ENCODE measurements at places on chromosomes 16 and 17.

GRCh38 chr16:83802135-83802534, 5.6 kb upstream of the HSBP1 start:
- DNase-seq = peak; percentile 91

- DNase-seq = no peak
Measured at GRCh38 chr17:74362810-74363498, 1.3 kb upstream of the BTBD17 start.

GRCh38 chr17:53659181-53659580, 163.5 kb upstream of the KIF2B start:
- DNase-seq = no peak

DNA sequence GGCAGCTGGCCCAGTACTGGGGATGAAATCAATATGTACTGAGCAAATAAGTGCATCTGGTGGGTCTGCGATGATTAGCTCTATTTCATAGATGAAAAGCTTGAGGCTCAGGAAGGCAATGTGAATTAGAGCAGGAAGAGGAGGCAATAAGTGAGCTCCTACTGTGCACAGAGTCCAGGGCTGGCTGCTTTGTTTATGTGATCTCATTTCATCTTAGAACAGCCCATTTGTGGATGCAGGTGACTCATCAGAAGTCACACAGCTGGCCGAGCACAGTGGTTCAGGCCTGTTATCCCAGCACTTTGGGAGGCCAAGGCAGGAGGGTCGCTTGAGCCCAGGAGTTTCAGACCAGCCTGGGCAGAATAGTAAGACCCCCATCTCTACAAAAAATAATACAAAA, 7.1 kb downstream of the TMEM114 start:
- peak; percentile 39 for DNase-seq

DNA sequence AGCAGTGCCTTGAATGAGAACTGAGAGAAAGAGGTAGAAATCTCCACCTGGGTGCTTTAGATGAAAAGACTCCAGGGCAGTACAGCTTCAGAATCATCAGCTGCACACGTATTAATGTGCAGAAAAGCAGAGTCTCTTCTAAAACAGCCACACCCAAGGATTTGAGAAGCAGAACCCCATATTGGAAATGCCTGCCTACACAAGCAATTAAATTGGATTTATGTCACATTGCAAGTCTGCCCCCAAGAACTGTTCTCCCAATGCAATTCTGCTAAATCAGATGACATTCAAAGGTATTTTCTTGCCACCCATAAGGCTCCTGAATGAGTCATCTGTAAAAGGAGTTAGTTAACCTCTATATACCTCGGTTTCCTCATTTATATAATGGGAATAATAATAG, 326.0 kb upstream of the C16orf82 start:
- DNase-seq = no peak

DNA sequence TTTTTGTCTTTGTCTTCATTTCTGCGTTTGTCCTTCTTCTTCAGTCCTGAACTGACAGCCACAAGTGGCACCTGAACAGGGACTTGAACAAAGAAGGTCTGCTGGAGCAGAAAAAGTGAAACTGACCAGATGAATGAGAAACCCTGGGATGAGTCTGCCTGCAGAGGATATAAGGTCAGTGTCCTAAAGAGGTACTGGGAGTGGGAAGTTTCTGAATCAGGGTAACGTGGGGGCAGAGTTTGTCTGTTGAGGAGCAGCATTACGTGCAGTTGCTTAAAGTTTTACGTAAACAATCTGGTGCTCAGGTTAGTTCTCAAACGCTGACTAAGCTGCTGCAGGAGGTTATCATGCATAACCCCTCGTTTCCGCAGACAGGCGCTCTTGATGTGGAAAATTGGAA, 2057.6 kb downstream of the TP53TG3F start:
- DNase-seq = no peak

- DNase-seq = peak; percentile 15
Measured at GRCh38 chr16:5323284-5324141, 225.9 kb upstream of the EEF2KMT start.

- DNase-seq = no peak
Measured at GRCh38 chr17:74053712-74054078, 149.8 kb upstream of the RPL38 start.

- no peak for DNase-seq
Measured at GRCh38 chr17:42514867-42515266, 21.2 kb upstream of the NAGLU start.

DNA sequence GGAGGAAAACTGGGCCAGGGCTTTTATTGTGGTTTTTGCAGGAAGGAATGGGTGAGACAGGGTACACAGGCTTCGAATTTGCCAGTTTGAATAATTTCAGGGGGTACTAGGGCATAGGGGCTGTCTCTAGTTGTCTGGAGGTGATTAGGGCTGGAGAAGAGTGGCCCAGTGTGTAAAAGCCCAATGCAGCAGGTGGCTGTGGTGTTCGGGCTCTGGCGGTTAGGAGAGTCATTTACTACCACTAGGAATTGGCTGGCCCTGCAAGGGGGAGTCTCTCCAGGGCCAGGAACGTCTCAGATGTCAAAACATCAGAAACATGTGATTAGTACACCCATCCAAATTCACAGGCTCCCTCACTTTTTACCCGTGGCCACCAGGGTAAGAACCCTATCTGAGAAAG, 50.3 kb downstream of the GINS3 start:
- no peak for DNase-seq

- no peak for DNase-seq
Measured at GRCh38 chr16:89588413-89589109, 13.0 kb downstream of the CPNE7 start.

- no peak for DNase-seq
Measured at GRCh38 chr17:82120148-82120547, 22.1 kb upstream of the FASN start.

GRCh38 chr16:83685615-83686165, 122.1 kb upstream of the HSBP1 start:
- DNase-seq = no peak

- DNase-seq = no peak
Measured at GRCh38 chr16:20137909-20138308, 64.2 kb upstream of the GPR139 start.

GRCh38 chr17:49223168-49223516, 7.4 kb downstream of the PHOSPHO1 start:
- DNase-seq = no peak

DNA sequence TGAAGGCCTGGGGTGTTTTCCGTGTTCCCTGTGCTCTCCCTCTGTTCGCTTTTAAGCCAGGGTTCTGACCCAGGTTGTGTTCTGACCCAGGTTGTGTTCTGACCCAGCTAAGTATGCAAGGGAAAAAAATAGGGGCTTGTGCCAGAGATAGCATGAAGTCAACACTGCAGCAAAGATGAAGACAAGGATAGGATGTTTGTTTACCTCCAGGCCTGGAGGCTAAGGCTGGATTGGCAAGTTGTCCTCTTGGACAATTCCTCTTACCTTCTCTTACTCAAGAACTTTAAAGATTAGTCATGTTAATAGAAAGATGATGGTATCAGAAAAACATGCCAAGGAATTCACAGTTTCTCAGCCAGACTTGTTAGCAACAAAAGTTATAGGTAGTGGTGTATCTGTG, 19.4 kb downstream of the LYRM9 start:
- DNase-seq = no peak

GRCh38 chr17:67221062-67221998, 23.7 kb downstream of the HELZ start:
- DNase-seq = peak; percentile 41

- no peak for DNase-seq
Measured at GRCh38 chr17:6654841-6655731, 3.5 kb downstream of the C17orf100 start.

DNA sequence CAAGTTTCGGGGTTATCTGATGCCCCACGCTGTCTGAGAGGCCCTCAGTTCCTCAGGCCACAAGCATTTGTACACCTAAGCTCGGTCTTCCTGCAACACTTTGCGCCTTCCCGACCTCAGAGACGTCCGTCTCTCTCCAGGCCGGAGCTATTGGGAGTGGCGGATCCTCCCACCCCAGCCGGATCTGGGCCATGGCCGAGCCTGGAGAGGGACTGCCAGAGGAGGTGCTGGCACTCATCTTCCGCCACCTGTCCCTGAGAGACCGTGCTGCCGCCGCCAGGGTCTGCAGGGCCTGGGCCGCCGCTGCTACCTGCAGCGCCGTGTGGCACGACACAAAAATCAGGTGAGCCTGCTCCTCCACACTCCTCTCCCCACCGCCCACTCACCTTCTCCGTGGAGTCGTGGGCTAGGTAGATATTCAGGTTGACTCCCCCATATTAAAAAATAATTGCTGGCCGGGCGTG, 1.9 kb downstream of the FBXL8 start:
- no peak for DNase-seq

DNA sequence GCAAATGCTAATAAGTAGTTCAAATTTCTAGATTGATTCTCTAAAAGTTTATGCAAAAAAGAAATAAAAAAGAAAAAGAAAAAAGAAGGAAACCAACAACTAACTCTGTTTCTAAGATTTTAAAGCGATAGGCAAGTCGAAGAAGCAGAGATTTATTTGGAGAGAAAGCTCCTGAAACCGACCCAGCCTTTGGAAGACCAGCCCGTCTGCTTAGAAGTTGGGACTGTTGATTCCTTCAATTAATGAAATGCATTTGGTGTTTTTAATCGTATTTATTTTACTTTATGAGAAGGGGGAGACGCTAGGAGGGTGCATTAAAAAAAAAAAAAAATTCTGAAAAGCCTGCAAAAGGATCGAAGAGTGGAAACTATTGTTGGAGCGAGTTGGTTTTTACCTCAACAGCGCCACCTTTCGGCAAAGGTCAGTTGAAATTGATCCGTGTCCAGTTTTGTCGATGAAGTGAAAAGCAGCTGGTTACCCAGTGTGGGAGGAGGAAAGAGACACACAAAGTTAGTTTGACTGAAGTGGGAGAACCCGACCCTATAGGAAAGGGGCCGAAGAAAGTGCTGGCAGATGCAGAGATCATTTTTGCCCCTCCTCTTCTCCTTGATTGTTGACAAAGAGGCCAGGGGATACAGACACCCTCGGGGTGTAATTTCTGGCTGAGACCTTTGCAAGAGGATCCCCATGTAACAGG, 1.5 kb upstream of the MAF start:
- DNase-seq = peak; percentile 71

DNA sequence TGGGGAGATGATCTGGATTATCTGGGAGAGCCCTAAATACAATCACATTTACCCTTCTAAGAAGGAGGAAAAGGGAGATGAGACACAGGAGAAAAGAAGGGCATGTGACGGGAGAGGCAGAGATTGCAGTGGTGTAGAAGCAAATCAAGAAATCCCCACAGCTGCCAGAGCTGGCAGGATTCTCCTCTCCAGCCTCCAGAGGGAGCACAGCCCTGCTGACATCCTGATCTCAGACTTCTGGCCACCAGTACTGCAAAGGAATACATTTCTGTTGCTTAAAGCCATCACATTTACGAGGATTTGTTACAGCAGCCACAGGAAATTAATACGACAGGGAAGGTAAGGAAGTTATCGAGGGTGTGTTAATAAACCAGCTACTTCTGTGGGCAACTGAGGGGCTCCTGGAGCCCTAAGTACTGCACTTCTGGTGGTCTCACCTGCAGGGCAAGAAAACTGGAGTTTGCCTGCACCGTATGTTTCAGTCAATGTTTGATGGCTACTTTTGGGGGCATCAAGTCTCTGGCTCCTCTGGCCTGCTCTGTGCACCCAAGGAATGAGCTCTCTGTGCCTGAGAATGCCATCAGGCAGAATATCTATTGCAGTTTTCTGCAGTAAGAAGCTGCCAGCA, 22.9 kb upstream of the CDH13 start:
- DNase-seq = peak; percentile 70

DNA sequence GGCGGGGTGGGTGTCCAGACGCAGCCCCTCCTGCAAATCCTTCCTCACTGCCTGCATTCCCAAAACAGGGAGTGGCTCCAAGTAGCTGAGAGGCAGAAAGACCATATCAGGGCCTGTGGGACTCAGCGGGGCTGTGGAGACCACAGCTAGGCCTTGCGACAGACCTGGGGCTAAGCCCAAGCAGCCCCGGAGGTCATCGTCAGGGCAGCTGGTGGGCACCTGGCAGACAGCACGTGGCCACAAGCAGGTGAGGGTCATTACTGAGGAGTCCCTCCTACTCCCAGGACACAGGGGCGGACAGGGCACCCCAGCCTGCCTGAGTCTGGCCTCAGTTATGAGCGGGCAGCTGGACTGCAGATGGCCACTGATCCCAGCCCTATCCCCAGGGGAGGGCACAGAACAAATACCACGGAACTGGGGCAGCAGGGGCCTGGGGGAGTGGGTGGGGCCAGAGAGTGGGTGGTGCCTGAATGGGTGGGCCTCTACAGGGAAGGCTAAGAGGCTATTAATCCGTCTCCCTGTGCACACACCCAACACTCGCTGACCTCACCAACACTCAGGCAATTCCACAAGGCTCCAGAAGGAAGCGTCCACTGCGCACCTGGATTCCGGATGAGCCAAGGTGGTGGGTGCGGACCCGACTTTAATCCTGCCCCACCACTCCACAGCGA, 8.5 kb downstream of the HS3ST6 start:
- no peak for DNase-seq

- DNase-seq = peak; percentile 12
Measured at GRCh38 chr16:79171931-79172705, 428.4 kb downstream of the MAF start.
